ENCODE measurements at places on chromosomes 11 and 22. TPM values are rescaled to one million over a fixed set of nuclear protein-coding genes. Genes with fewer than 3 reads are reported as not detected.
A peak's percentile ranks its signal among the peaks of the same experiment; 100 is the strongest.

The TIRAP gene
- 3.8 TPM for total RNA-seq

The DKK3 gene
- 189 TPM for total RNA-seq

DNA sequence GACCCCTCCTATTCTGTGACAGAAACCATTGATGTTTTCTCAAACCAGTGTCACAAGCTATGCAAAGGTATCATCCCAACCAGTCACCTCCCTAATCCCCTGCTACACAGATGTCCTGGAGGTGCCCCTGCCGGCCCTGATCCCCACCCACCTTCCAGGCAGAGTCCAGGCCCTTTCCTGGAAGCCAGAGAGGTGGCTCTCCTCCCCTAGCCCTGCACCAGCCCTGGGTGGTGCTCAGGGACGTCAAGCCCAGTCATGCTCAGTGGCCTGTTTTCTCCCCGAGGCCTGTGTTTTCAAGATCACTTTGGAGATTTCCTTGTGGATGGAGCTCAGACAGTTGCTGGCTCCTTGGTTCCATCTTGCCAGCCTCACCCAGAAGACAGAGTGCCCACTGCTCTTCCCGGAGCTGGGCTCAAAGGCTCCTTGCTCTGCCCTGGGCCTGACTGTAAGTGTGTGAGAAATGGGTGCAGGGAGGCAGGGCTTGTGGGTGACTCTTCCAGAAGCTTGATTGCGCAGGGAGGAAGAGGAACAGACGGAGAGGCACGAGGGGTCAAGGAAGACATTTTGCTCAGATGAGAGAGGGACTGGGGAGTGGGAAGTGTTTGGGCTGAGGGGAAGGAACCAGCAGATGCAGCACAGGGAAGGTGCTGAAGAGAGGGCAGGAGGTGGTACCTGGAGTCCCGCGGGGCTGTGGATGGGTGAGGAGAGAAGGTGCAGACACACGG is 11.3 kb downstream of the P2RY6 start:
- no peak for DNase-seq

The DCDC1 gene
- total RNA-seq: not detected

GRCh38 chr11:73752903-73753302 is 8.0 kb downstream of the RAB6A start:
- DNase-seq: no peak

GRCh38 chr11:2377511-2378443 is 667 bp downstream of the CD81 start:
- DNase-seq: peak; percentile 86

The MMP7 gene
- not detected for total RNA-seq

DNA sequence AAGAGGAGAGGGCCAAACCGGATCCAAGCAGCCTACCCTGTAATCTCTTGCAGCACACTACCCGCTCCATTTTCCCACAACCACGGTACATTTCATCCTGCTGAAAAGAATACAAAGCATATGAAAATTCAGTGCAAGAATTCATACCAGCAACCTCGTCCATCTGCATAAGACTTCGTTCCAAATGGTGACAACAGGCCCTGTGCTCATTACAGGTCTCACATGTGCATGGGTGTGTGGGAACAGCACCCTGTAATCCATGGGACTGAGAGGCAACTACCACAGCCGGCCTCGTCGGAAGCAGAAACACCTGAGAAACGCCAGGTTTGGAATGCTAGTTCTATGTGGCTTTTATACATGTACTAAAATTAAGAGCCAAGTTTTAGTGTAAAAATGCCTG is 52.3 kb downstream of the LARGE1 start:
- no peak for DNase-seq

Data from GM23248 (cell line).